ENCODE measurements at places on chromosomes 1 and 21.

GRCh38 chr1:212219679-212220463 lies 65.3 kb upstream of the PPP2R5A start:
- DNase-seq, result no peak

GRCh38 chr1:31007462-31007991 lies 58.0 kb downstream of the PUM1 start:
- DNase-seq, result no peak

GRCh38 chr21:33024201-33025103 lies 1.3 kb upstream of the OLIG2 start:
- DNase-seq, result no peak

DNA sequence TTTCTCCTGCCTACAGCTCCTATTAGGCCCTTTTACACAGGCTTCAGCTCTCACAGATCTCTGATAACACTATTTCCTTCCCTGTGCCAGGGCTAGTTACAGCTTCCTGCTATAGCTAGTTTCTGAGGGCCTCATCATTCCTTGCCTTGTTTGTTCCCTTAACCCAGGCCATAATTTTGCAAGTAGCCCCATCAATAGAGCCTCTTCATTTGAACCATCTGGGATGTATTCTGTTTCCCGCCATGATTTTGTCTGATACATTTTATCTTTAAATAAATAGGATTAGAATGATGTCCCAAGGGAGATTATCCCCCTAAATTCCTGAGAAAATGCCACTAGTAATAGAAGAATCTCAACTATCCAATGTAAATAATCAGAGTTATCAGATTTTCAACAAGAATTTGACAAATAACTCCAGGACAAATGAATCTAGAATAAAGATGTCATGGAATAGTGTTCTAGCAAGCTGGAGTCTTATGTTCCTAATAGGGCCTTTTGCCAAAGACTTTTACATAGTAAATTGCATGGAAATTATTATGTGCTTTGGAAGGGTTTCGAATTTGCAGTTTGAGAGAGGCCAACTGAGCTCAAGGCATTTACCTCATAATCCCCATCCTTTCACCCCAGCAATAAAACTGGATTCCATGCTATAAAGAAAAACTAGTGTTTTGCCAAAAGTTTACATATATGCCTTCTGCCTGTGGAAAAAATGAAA lies 16.1 kb downstream of the IFT25 start:
- no peak for DNase-seq

- no peak for DNase-seq
Observed at GRCh38 chr1:16183179-16183578, 27.3 kb upstream of the EPHA2 start.

Data from dorsolateral prefrontal cortex (tissue), 122 donors.